Body of pancreas (tissue), 4 donors: ENCODE measurements at places on chromosomes 13 and 19. TPM values are rescaled to one million over a fixed set of nuclear protein-coding genes. Genes with fewer than 3 reads are reported as not detected.
A peak's percentile ranks its signal among the peaks of the same experiment; 100 is the strongest.

DNA sequence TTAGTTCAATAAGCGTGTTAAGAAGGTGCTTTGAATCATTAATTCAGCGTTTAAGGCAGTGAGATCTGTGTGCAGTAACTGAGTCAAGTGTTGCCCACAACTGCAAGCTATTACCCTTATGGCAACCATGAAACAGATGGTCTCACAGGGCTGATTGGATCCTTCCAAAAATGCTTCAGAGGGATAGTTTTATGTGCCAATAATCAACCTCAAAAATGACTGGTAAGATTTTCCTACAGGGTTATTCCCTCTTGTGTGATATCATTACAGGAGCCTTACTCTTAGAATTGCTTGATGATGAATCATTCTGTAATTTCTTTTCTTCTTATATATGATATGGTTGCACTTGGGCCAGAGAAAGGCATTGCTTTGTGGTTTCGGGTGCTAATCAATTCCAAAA is 1299.2 kb upstream of the ATXN8OS start:
- DNase-seq: no peak

GRCh38 chr13:101695870-101696516 is 243.5 kb downstream of the ITGBL1 start:
- DNase-seq: no peak

- peak; percentile 67 for DNase-seq
Measured at GRCh38 chr19:16587833-16588823, 15.9 kb upstream of the SLC35E1 start.

Gene MYH14
- 61.2 TPM for total RNA-seq

Gene VSTM2B
- not detected for total RNA-seq

DNA sequence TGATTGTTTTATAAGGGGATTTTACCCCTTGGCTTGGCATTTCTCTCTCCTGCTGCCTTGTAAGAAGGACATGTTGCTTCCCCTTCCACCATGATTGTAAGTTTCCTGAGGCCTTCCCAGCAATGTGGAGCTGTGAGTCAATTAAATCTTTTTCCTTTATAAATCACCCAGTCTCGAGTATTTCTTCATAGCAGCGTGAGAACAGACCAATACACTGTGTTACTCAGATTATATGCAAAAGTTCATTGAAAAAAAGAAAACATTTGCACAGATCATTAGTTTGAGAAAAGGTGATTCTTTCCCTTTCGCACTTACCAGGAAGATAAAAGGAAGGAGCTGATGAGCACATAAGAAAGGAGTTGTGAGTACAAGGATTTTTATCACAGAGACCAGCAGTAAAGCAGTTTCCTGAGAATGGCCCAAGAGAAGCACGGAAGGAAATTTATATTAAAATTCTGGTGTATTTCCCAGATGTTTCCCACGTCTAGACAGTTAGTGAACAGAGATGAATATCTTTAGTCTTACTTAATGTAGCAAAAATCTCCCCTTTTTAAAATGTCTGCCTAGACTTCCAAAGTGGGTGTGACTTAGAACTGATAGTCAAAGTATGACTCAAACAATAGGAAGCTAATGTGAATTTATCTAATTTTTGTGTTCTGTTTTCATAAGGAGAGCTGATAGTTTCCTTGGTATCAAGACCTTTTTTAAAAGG is 431.8 kb upstream of the SGCG start:
- DNase-seq: no peak

Gene HCST
- not detected for total RNA-seq

- DNase-seq: no peak
Measured at GRCh38 chr13:114071410-114071809, 61.0 kb downstream of the RASA3 start.

DNA sequence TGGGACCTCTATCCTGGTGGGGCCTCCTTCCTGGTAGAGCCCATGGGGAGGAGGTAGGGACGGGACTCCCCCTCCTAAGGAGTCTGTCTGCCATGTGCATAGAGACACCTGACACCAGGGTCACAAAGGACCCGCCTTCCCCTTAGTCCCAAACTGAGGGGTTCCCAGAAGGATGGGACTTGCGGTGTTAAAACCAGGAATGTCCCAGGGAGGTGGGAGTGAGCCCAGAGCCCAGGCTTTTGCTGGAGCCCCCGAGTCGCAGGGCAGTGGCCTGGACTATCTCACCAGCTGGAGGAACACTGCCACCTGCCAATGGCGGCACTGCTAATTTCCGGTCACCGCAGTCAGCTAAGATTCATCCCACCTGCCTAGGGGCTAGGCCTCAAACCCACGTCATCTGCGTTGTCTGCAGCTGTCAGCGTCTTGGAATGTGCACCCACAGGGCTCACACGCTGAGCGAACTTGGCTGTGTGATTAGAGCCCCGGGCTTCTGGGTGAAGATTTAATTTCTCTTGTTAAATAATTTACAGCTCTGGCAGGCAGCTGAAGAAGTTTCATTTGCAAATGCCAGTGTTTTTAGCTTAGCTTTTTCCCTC is 31.9 kb upstream of the ATP11A start:
- peak; percentile 23 for DNase-seq

DNA sequence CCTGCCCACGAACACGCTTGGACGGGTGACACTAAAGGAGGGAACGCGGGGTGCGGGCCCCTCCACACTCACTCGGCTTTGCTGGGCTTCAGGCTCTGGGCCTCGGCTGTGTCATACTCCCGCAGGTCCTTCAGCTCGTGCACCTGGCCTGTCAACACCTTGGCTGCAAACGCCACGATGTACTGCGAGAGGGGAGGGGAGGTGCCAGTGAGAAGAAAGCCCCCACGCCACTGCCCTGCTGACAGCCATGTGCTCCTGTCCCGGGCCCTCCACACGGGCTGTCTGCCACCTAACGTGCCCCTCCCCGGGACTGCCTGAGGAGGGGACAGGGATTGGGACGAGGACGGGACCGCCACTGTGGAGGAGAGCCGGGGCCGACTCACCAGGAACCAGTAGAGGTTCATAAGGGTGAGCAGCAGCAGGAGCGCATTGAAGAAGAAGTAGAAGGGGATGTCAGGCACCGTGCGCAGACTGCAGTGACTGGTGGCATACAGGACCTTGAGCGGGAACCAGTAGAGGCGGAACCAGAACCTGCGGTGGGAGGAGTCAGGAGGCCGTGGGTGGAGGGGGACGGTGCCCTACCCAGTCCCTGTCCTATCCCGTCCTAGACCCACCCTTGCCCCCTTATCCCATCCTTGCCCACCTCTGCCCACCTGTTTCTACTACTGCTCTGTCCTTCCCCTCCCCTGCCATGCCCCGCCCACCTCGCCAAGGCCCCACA is 16.9 kb downstream of the CERS1 start:
- no peak for DNase-seq

DNA sequence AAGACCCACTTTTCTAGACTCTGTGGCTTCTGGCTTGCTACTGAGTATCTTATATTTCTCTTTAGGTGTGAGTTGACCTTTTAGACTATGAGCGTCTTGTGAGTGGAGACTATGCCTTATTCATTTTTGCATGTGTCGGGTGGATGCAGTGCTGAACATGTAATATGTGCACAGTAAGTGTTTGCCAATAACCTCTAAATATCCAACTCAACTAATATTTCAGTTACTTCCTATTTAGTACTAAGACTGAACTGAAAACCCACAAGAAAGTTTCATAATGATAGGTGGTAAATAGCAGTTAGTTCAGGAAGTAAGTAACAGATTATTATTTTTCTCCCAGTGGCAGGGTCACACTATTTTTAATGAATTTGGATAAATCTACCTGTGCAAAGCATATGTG is 269.3 kb downstream of the KCNRG start:
- no peak for DNase-seq

DNA sequence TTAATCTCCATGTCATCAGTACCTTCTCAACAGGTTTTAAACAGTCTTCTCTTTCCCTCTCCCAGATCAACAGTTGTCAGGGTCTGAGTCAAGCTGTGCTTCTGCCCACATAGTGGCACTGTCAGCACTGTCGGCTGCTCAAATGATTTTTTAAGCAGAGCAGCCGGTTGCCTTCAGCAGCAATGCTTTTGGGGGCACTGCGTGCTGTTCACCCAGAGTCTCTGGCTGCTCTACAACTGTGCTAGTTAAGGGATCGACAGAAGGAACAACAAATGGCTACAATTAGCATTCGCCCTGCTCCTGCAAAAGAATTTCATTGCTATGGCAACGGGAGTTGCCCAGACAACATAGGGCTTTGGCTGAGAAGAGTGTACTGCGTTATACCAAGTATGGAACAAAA is 412.9 kb downstream of the DIAPH3 start:
- peak; percentile 18 for DNase-seq

Gene CYP4F11
- not detected for total RNA-seq

GRCh38 chr19:17565611-17566010 is 10.2 kb downstream of the COLGALT1 start:
- no peak for DNase-seq
